ENCODE measurements at places on chromosomes 4 and X.

- DNase-seq, result no peak
Measured at GRCh38 chr4:122857160-122857559, 30.5 kb downstream of the FGF2 start.

GRCh38 chrX:19791562-19791961 lies 95.8 kb downstream of the SH3KBP1 start:
- DNase-seq, result no peak

DNA sequence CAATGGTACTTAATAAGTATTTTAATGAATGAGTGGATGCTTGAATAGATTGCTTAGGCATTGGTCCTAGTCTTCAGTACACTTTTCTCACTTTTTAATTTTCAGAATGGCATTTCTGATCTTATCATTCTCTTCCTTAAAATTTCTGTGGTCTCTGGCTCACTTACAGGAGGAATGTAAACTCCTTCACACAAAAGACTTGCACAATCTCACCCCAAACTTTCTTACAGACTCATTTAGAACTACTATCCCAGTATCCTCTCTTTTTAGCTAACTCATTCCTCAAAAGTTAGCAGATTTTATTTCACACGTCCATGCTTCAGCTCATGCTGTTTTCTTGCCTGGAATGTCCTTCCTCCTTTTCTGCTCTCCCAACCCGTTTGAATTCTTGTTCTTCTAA lies 350.1 kb downstream of the GRXCR1 start:
- DNase-seq, result no peak

- no peak for DNase-seq
Measured at GRCh38 chr4:88246600-88246999, 37.8 kb downstream of the PPM1K start.

GRCh38 chrX:154986826-154987575 lies 35.5 kb downstream of the F8 start:
- DNase-seq, result no peak

DNA sequence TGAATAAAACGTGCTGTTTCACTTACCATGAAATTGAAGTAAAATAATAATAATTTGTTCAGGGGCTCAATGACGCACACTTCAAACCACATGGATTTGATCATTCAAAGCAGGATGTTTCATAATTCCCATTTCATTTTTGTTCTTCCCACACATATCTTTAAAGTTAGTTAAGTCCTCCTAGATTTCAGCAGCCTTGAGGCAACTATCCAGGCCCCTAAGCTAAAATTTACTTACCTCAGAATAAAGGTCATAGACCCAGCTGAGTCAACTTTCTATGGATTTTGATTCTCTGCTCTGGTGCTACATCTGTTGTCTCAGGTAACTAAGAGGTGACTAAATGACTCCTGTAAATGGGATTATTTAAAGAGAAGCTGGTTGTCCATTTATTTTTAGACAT lies 25.0 kb downstream of the GPR174 start:
- no peak for DNase-seq

DNA sequence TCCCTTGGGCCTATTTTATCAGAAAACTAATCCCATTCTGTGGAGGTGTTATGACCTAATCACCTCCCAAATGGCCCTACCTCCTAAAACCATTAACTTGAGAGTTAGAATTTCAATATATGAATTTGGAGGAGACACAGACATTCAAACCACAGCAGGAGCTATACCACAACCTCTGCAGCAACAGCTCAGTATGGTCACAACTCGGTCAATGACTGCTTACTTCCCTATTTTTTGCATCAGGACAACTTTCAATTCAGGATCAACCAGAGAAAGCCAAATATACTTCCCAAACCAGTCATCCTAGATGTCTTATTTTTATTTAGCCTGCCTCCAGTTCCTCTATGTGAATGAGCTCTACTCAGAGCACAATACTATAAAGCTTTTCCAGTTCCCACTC lies 11.3 kb upstream of the SMARCA5 start:
- no peak for DNase-seq

- no peak for DNase-seq
Measured at GRCh38 chrX:2596555-2597255, 94.4 kb upstream of the CD99 start.

DNA sequence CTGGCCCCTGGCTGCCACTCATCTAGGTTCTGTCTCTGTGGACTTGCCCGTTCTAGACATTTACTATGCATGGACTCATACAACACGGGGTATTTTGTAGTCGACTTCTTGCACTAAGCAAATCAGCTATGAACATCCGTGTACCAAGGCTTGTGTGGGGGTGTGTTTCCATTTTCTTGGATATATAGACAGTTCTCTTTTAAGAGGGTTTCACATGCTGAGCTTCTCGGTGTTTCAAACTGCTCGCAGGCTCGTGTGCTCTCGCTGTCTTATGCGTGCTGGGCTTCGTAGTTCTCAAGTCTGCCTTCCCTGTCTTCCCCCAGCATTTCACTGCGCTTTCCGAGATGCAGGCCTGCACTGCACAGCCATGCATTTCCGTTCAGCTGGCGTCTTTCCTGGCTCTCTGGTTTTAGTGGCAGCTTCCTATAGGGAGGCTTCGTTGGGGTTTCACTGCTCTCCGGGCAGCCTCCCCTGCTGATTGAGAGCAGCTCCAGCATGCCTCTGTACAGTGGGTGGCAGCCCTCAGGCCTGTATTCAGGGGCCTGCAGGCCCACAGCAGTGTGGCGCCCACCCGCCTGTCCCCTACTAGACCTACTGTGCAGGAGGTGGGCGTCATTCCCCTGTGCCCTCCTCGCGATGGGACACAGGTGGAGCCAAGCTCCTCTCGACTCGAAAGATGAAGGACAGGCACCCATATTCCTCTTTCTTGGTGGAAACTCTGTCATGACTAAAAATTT lies 27.6 kb downstream of the ZBTB49 start:
- no peak for DNase-seq

GRCh38 chrX:125132274-125132673 lies 187.4 kb upstream of the TEX13C start:
- no peak for DNase-seq

DNA sequence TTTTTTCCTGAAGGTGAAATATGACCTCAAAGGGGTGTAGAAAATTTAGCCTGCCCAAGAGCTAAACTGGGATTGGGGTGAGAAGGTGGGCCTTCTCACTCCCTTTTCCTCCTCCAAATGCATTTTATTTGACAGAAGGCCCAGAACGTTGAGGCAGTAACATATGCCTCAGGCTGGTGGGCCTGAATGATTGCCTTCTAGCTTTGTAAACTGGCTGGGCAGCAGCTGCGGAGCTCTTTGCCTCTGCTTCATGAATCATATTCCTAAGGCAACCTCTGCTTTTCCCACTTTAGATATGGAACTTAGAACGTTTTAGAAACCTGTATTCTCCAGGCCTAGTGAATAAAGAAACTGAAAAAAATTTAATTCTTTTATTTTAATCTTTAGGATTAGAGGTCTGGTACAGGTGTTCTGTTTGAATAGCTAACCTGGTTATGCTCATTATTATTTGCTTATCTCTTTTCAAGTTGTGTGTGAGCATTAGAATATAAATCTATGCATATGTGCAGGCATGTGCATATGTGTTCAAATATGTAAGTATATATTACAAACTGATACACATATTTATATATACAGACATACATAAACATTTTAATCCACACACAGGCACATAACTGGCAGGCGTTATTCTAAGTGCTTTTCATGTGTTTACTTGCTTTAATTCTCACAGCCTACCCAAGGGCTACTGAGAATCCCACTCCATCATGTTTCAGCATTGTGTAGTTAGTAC lies 11.5 kb downstream of the PRDM8 start:
- DNase-seq, result no peak

- DNase-seq, result no peak
Measured at GRCh38 chrX:19344661-19345060, 934 bp downstream of the PDHA1 start.

- no peak for DNase-seq
Measured at GRCh38 chrX:1784773-1785172, 169.9 kb downstream of the ASMT start.

GRCh38 chr4:84688605-84689004 lies 105.7 kb downstream of the CDS1 start:
- no peak for DNase-seq
